Left cardiac atrium (tissue), 4 donors: ENCODE measurements at places on chromosomes 5 and 9. TPM values are rescaled to one million over a fixed set of nuclear protein-coding genes. Genes with fewer than 3 reads are reported as not detected.

DNA sequence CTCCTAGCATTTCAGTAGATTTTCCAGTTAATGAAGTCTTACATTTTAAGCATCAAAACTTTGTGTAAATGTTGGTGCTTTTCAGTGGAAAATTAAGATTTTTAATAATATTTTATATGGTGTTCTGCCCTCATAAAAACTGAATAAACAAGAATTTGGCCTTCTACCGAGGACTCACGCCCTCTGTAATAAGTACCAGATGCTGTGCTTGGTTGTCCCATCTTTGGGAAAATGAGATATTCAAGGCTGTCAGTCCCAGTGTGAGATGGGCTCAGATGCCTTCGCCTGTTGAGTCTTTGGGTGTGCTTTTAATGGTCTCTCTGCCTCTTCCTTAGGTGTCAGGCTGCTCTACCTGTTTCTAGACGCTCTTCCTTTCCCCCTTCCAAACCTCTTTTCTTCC, 28.7 kb downstream of the GALNT12 start:
- no peak for DNase-seq

DNA sequence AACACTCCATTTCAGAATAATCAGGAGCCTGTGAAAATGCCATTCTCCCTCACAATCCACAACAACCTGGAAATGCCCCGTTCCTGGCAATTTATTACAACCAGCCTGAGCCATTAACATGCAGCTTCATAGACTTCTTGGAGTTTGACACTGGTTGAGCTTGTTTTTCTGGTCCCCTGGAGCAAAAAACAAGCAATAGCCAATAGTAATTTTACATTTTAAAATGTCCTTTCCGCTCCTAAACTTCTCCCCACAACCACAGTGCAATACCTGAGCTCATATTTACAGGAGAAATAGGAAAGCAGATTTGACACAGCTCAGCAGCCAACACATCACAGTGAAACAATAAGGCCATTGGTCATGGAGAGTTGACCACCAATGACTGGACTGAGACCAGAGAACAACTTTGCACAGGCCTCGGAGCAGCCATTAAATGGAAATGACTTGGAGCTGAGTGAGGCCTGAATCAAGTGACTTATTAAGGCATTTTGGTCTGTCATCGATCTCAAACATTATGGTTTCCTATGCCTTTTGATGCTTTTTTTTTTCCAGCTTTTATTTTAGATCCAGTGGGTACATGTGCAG, 73.0 kb downstream of the ENC1 start:
- no peak for DNase-seq

GRCh38 chr9:76448501-76448900, 10.5 kb upstream of the GCNT1 start:
- no peak for DNase-seq

The DRD1 gene
- total RNA-seq: 0.15 TPM

The GPR151 gene
- not detected for total RNA-seq

The CFAP77 gene
- 2.4 TPM for total RNA-seq
